Activated CD8-positive, alpha-beta T cell treated with anti-CD3 and anti-CD28 coated beads for 36 hours (primary cell): ENCODE measurements at places on chromosomes 3 and 15. TPM values are rescaled to one million over a fixed set of nuclear protein-coding genes. Genes with fewer than 3 reads are reported as not detected.

PRR20G gene
- not detected for total RNA-seq

NPAP1 gene
- total RNA-seq, result not detected

FOXL2 gene
- total RNA-seq, result not detected

IFT57 gene
- 35.3 TPM for total RNA-seq

CELF6 gene
- total RNA-seq, result 0.18 TPM

CRYGS gene
- 2.6 TPM for total RNA-seq
